ENCODE measurements at places on chromosomes 6 and 20. TPM values are rescaled to one million over a fixed set of nuclear protein-coding genes. Genes with fewer than 3 reads are reported as not detected.

DNA sequence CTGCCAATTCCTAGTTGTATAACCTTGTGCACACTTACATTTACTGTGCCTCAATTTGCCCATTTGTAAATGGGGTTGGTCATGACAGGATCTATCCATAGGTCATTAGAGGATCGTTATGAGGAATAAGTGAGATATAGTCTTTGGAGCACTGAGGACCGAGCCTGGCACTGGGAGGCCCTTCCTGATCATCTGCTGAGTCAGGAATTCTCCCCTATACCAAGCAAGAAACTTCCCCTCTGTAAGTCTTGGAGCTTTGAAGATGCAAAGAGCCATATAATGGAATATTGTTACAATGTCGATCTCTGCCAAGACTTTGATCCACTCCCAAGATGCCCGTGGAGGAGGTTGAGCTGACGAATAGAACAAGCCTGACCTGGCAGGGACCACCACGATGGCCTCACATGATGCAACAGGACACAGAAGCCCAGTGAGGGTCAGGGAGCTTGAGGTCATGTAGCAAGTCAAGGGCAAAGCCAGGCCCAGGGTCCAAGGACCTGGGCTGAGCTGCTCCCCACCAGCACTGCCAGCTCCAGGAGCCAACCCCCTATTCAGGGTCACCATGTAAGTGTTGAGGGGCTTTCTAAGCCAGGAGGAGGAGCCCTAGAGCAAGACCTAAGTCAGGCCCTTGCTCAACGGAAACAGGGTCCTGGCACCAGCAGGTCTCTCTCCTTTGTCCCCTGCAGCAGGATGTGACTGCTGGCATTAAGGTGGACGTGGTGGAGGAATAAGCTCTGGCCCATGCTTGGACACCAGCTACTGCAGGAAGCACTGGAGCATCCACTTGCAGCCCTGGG lies 16.7 kb downstream of the PDRG1 start:
- no peaks in the 10 kb centered on the region for H3K4me1 ChIP-seq
- no peaks in the 10 kb centered on the region for H3K27me3 ChIP-seq
- H3K4me3 ChIP-seq = no peak overlapping the region

DNA sequence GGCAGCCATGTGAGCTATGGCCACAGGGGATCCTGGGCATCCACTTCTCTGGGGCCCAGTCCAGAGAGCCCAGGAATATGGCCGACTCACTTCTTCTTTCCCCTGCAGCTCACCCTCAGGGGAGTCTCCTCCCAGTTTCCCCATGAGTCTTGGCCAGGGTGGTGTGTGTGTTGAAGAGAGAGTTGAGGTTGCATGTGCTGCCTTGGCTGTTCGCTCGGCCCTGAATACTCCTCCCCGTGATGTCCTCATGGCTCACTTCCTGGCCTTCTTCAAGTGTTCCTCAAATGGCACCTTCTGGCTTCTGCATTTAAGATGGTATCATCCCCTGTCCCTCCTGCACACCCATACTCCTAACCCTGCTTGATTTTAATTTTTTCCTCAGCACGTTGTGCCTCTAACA lies 3.2 kb upstream of the TREML1 start:
- H3K27me3 ChIP-seq = no peaks in the 10 kb centered on the region
- no peak overlapping the region for H3K4me3 ChIP-seq
- H3K4me1 ChIP-seq = peaks cover 5% of the 10 kb centered on the region
- DNase-seq = no peak
- no peaks in the 10 kb centered on the region for H3K36me3 ChIP-seq

KIAA0408 gene
- total RNA-seq = not detected

DNA sequence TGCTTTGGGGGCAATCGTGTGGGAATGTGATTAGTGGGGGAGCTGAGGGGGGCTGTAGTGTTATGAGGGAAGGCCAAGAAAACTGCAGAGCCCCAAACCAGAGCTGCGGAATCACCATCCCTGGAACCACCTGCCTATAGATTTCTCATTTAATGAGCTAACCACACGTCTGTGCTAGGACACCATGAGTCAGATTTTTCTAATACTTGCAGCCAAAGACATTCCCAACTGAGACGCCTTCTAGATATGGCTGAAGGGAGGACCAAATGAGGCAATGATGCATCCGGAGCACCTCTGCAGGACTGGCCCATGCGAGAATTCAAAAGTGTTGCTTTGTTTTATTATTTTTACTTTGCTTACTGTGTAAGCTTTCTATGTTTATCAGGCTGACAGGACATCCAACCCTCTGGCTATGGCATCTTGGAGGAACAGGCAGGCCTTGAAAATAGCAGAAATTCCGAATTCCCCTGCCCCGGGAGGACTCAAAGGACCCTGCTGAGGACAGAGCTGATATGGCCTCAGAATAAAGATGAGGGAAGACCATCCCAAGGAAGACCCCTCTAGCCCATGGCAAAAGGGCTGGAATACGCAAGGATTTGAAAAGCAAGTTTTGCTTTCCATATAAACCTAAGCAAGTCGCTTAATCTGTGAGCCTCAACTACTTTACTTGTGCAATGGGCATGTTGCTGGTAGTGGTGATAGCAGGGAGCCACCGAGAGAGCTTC lies 3.1 kb upstream of the PTGIS start:
- H3K36me3 ChIP-seq = no peaks in the 10 kb centered on the region
- peaks cover 14% of the 10 kb centered on the region for H3K4me1 ChIP-seq
- peaks cover 16% of the 10 kb centered on the region for H3K27me3 ChIP-seq
- DNase-seq = no peak
- no peak overlapping the region for H3K27ac ChIP-seq

DNA sequence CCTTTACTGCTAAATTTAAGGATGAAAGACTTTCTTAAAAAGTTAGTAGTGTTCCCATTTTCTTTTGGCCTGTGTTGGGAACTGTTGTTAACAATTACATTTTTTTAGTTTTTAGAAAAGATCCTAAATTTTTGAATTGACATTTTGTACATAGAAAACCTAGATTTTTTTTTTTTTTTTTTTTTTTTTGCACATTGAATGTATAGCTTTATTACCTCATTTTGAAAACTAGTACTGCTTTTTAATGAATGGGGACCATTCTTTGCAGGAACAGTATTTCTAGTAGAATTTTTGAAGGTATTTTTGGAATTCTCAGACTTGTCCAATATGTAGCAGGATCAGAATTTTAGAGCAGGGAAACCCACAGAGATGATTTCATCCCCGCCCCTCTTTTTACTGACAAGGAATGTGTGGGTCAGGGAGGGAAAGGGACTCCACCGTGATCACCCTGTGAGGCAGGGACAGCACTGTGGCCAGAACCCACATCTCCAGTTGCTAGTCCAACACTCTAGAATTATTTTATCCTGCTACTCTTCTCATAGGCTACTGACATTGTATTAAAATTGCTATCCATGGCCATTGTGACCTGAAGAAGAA lies 154.4 kb upstream of the SUPT3H start:
- H3K36me3 ChIP-seq = no peaks in the 10 kb centered on the region
- H3K4me1 ChIP-seq = peaks cover 6% of the 10 kb centered on the region
- DNase-seq = no peak
- H3K4me3 ChIP-seq = no peak overlapping the region
- H3K27ac ChIP-seq = no peak overlapping the region

DNA sequence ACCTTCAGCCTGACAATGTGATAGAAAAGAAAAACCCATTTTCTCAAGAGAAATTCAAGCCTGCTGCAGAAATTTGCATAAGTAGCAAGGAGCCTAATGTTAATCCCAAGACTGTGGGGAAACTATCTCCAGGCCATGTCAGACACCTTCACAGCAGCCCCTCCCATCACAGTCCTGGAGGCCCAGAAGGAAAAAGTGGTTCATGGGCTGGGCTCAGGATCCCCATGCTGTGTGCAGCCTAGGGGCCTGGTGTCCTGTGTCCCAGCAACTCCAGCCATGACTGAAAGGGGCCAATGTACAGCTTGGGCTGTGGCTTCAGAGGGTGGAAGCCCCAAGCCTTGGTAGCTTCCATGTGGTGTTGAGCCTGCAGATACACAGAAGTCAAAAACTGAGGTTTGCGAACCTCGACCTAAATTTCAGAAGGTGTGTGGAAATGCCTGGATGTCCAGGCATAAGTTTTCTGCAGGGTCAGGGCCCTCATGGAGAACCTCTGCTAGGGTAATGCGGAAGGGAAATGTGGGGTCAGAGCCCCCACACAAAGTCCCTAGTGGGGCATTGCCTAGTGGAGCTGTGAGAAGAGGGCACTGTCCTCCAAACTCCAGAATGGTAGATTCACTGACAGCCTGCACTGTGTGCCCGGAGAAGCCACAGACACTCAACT lies 11.8 kb downstream of the ZBTB9 start:
- no peaks in the 10 kb centered on the region for H3K36me3 ChIP-seq
- H3K4me1 ChIP-seq = no peaks in the 10 kb centered on the region

GRCh38 chr6:36223706-36224105 lies 27.2 kb downstream of the BRPF3 start:
- H3K36me3 ChIP-seq = peaks cover 84% of the 10 kb centered on the region
- no peaks in the 10 kb centered on the region for H3K4me1 ChIP-seq
- no peaks in the 10 kb centered on the region for H3K27me3 ChIP-seq
- H3K4me3 ChIP-seq = no peak overlapping the region
- no peak for DNase-seq
- H3K27ac ChIP-seq = no peak overlapping the region

DNA sequence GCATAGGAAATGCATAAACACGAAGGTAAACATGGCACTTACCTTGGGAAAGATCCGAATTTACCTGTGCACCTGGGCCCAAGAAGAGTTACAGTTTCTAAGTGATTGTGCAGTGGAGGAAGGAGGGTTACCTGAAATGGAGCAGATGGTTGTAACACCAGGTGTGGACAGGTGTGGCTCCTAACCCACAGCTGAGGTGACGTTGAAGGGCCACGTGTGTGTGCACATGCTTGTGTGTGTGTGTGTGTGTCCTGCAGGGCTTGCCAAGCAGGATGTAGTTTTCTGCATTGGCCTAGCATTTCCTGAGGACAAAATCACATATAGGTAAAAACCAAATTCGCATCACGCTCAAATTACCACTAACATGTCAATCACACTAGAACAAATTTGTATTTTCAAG lies 240.8 kb downstream of the ANKRD60 start:
- H3K27ac ChIP-seq = no peak overlapping the region
- no peak for DNase-seq
- H3K36me3 ChIP-seq = no peaks in the 10 kb centered on the region
- no peak overlapping the region for H3K4me3 ChIP-seq

GRCh38 chr20:62567246-62568044 lies 74.9 kb upstream of the SLCO4A1 start:
- H3K4me1 ChIP-seq = no peaks in the 10 kb centered on the region
- no peaks in the 10 kb centered on the region for H3K36me3 ChIP-seq
- H3K27me3 ChIP-seq = no peaks in the 10 kb centered on the region
- DNase-seq = no peak
- no peak overlapping the region for H3K27ac ChIP-seq

DNA sequence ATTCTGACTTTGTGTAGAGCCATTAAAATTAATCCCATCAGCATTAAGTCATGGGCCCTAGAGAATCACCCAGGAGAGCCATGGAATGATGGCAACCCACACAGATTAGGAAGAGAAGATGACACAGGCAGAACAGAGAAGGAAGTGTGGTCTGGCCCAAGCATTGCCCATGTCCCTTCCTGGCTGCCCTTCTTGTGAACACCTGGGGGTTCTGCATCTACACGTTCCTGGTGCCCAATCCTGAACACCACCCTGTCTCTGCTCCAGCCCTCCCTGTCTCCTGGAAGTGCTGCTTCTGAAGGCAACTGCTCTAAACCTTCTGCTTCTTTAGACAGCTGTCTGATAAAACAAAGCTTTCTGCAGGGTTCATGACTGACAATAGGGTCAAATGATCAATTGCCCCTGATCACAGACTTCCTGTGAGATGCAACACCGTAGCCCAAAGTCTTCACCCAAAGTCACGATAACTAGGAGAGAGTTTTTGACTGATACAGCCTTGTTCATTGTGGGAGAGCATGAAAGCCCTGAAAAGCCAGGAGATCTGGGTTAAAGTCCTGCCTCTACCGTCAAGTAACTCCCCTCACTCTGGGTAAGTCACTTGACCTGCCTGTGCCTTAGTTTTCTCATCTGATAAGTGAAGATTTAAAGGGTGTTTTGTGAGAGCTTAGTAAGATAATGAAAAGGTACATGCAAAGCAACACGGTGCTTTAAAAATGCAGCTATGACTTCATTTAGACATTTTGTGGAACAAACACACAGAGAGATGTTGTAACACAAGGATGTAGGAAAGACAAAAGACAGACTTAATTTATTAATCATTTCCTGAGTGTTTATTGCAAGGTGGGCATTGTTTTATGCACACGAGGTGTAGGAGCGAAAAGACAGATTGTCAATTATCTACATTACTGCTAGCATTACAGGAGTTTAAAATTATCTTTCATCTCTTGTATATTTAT lies 291.2 kb upstream of the STXBP5 start:
- no peaks in the 10 kb centered on the region for H3K36me3 ChIP-seq
- H3K27ac ChIP-seq = no peak overlapping the region
- no peak for DNase-seq
- no peaks in the 10 kb centered on the region for H3K4me1 ChIP-seq
- no peak overlapping the region for H3K4me3 ChIP-seq

GRCh38 chr20:63292292-63292701 lies 689 bp upstream of the COL20A1 start:
- no peaks in the 10 kb centered on the region for H3K27me3 ChIP-seq
- H3K4me1 ChIP-seq = peaks cover 5% of the 10 kb centered on the region
- no peak overlapping the region for H3K27ac ChIP-seq
- DNase-seq = no peak

TCF15 gene
- not detected for total RNA-seq

DNA sequence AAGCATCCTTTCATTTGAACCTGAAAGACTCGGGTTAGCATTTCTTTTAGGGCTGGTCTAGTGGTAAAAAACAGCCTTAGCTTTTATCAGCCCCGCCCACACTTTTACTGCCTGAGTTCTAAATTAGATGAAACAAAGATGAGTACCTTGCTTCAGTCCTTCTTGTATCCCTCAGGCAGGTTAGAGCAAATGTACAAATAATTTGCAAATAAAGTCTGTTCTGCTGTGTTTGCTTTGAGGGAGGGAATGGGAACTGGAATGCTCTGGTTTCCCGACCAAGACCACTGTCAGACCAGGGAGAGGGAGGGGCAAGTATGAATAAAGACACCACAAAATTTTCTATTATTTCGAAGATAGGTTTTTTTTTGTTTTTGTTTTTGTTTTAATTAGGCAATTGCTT lies 85.5 kb upstream of the FLRT3 start:
- no peak for DNase-seq
- no peaks in the 10 kb centered on the region for H3K4me1 ChIP-seq
- no peak overlapping the region for H3K27ac ChIP-seq

DNA sequence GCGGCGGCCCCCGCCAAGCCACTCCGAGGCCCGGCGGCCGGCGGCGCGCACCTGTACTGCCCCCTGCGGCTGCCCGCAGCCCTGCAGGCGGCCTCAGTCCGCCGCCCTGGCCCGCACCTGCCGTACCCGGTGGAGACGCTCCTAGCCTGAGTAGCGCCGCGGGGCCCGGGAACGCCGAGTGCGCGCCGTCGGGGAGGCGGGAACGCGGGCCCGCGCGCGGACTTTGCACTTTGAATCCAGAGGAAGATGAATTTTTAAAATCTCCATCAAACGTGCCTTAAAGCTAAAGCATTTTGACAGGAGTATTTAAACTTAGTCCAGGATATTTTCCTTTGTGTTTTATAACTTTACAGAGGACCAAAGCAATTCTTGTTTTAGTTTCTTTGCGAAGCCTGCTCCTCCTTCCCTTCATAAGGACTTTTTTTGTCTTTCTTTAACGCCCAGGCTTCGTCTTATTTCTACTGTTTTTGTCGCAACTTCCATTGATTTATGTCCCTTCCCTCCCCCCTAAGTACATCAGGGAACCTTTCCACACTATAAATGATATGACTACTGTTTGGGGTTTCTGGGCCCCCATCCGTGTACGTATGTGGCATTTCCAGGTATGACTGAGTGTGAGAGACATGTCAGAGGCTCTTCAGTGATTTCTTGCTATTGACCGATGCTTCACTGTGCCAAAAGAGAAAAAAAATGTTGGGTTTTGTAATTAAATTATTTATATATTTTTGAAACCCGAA lies 2.0 kb downstream of the FOXQ1 start:
- no peak overlapping the region for H3K4me3 ChIP-seq
- H3K36me3 ChIP-seq = no peaks in the 10 kb centered on the region
- no peak overlapping the region for H3K27ac ChIP-seq
- peaks cover 8% of the 10 kb centered on the region for H3K4me1 ChIP-seq
- peaks cover 32% of the 10 kb centered on the region for H3K27me3 ChIP-seq
